Kidney epithelial cell (primary cell): ENCODE measurements at places on chromosomes 11 and 22. TPM values are rescaled to one million over a fixed set of nuclear protein-coding genes. Genes with fewer than 3 reads are reported as not detected.

DNA sequence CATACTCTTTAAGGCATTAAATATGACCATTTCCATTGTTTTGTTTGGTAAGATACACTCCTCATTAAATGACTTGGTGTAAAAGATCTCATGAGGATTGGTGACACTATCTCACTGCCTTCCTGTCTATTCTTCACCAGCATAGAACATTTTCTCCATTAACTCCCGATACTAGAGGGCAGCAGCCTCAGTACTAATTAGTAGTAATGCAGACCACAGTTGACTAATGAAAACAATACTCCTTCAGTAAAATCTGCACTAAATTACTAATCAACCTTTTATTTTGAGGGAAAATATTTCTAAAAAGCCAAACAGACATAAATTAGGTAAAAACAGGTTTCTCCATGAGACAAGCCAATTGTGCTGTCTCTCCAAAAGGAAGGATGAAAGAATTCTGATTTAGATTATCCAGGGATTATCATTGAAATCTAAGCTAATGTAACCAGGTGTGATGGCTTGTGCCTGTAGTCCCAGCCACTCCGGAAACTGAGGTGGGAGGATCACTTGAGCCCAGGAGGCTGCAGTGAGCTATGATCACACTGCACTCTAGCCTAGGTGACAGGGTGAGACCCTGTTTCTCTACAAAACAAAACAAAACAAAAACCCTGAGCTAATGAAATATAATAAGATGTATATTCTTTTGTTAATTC is 9.4 kb downstream of the PGM2L1 start:
- no peak for DNase-seq

RFPL1 gene
- not detected in 2 replicates for total RNA-seq

OR52E8 gene
- not detected in 2 replicates for total RNA-seq

CD248 gene
- 0.07 and 0.17 TPM in 2 replicates for total RNA-seq

GRCh38 chr22:30780026-30780425 is 85.4 kb downstream of the OSBP2 start:
- DNase-seq: no peak

DNA sequence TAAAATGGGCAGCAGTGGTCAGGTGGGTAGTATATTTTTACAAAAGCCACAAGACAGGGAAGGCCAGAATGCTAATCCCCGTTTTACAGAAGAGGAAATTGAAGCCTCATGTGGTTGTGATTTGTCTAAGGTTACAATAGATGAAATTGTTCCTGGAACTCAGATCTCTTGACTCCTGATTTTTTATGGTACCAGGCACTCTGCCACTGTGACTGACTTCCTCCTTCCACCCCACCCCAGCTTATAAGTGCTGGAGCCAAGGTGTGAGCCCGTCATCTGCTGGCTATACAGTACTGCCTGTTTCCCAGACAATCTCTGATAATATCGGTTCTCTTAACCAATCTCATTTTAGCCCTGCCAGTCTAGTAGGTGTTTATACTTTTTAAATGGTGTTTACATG is 1.9 kb downstream of the SLC5A1 start:
- no peak for DNase-seq

DNA sequence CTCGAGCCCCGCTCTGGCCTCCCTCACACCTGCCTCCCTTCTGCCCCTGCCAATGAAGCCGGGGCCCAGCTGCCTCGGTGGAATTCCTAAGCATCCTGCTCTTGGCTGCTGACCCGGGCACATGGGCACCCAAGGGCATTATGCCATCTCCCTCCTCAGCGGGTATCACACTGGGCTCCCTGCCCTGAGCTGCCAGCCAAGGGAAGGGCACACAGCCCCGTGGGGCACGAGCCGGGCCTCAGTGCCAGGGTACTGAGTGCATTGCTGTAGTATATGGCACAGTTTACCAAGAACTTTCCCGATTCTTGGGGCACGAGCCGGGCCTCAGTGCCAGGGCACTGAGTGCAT is 43.8 kb upstream of the JAM3 start:
- no peak for DNase-seq
